ENCODE measurements at places on chromosomes 7 and 10. TPM values are rescaled to one million over a fixed set of nuclear protein-coding genes. Genes with fewer than 3 reads are reported as not detected.

DNA sequence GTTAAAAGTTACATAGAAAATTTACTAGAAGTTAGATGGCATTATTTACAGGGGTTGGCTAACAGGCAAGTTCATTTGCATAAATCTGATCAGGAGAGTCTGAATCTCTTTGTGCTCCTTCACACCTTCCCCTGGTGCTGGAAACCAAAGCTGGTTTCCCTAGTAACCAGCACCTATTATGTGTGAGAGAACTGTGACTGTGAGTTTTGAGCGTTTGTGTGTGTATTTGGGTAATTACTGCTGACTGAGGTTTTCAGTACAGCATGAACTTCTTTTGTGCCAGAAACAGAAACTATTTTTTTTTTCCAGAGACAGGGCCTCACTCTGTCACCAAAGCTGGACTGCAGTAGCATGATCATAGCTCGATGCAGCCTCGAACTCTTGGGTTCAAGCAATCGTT lies 10.3 kb upstream of the IFIT1B start:
- no peak for DNase-seq

DNA sequence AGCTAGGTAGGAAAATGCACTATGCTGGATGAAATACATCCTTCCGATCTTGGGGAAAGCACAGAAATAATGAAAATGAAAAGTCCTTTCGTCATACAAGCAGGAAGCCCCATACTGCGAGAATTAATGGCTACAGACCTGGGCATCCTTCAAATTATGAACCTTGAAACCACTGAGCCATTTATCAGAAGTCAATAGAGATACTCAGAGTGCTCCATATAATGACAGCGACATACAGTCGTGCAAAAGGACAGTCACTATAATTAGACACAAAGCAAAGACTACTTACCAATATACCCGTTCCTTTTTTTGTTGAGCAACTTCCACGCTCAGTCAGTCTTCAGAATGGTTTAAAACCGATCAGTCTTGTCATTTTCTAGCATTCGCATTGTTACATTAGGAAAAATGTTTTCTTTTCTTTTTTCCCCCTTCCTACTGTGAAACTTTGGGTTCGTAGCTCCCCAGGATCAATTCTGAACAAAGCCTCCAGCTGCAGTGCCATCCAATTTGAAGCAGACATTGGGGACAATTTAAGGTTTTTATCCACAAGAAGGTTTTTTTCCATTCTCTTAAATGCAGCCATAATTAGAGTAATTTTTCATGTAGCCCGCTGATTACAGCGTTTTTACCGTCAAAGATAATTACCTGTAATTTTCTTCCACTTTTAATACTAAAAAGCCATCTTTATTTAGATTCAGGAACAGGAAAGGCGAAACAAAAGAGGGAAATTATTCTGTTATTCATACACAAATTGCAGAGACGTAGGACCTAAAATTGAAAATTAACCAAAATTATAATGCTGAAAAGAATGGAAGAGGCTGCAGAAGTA lies 6.4 kb downstream of the DLX6 start:
- no peak for DNase-seq

TMEM178B gene
- total RNA-seq, result 0.28 TPM

GRCh38 chr10:59672150-59672875 lies 37.3 kb downstream of the SLC16A9 start:
- no peak for DNase-seq

DNA sequence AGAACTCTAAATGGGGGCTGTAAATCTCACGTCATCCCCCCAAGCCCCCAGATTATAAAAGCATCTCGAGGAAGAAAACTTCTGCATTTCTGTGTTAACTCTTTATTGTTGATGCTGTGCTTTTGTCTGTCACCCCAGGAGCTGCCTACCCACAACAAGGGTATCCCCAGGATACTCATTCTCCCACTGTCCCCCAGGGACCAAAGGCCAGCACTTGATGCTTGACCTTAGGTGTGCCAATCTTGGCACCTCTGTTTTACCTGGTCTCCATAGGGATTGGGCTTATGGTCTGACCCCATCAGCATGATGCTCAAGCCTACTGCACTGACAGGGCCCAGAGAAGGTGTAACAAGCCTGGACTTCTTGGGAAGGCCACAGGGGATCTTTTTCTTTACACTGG lies 225.9 kb upstream of the AGK start:
- no peak for DNase-seq

DNA sequence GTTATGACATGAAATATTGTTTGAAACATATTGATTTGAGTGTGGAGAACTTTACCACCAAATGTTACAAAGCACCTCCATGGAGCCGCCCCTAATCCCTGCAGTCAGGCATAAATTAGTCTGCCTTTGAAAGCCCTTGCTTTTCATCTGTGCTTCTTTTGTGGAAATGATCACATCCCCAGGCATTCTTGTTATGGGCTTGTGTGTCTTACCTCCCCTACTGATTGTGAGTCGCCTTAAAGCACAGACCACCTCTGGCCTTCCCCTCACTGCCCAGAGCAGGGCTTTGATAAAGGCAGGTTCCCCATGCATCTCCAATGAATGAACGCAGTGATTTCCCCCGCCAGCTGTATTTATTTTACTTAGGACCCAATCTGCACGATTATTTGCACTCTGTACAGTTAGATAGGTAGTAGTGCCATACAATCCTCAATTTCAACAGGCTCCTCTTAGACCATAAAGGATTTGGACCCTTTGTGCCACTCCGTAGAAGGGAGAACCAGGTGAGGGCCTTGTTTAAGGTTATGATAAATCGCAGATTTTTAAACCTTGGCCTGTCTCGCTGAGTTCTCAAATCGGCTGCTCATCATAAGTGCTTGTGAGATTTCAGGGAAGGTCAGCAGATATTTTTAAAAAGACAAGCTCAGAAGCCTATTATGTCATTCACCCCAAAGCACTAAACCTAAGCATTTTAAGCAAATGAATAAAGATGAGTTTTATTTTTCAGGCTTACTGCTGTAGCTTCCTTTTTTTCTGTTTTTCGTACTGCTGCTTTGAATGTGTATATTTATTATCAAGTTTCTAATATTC lies 107.8 kb downstream of the CUBN start:
- DNase-seq, result no peak

GRCh38 chr7:154914308-154914995 lies 88.5 kb downstream of the PAXIP1 start:
- DNase-seq, result no peak

GNGT1 gene
- not detected for total RNA-seq

DNA sequence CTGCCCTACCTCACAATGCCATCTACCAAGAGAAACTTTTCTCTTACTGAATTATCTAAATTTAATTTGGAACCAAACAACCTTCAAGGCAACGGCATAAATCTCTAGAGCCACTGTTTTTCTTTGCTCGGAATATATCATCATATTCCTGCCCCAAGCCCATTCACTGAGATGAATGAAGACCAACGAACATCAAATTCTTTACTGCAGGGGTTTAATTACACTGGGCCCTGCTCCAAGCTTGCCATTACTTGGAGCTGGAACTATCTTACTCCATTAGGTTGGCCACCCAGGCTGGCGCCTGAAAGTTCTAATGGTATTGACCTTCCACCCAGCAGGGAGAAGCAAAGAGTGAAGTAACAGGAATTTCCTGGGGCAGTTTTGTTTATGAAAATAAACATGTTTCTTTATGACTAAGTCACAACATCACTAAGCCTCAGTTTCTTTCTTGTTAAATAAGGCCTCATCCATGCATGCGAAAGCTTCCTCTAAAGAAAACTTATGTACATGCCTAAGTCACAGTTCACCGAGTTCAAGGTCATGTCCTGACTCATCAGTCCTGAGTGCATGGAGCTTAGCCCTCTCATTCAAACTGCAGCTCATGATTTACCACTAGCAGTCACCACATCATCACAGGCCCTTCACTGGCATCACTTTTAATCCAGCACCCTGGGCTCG lies 42.1 kb upstream of the ANAPC16 start:
- DNase-seq, result no peak

ABCC2 gene
- 1.9 TPM for total RNA-seq

CACNA2D1 gene
- 20.7 TPM for total RNA-seq

All from endothelial cell (in vitro differentiated cells).